ENCODE measurements at places on chromosomes 1 and 21.

GRCh38 chr1:51230501-51231078 lies 5.5 kb upstream of the RNF11 start:
- DNase-seq = no peak

GRCh38 chr1:85607126-85607920 lies 26.8 kb downstream of the CCN1 start:
- no peak for DNase-seq

DNA sequence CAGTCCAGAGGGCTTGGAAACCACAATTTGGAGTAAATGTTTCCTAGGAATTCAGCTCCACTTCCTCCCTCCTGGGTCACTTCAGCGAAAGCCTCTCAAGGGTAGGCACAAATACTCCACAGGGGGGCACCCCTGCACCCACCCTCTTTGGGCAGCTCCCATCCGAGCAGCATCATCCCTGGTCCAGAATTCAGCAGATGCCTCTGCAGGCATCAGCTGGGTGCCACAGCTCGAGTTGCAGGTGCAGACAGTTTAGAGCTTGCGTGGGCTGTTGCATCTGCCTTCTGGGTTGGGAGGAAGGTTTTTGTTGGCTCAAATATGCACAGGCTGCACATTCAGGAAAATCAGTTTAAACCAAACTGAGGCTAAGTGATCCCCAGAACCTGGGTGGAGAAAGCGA lies 25.0 kb downstream of the KANK4 start:
- DNase-seq = peak; percentile 83

DNA sequence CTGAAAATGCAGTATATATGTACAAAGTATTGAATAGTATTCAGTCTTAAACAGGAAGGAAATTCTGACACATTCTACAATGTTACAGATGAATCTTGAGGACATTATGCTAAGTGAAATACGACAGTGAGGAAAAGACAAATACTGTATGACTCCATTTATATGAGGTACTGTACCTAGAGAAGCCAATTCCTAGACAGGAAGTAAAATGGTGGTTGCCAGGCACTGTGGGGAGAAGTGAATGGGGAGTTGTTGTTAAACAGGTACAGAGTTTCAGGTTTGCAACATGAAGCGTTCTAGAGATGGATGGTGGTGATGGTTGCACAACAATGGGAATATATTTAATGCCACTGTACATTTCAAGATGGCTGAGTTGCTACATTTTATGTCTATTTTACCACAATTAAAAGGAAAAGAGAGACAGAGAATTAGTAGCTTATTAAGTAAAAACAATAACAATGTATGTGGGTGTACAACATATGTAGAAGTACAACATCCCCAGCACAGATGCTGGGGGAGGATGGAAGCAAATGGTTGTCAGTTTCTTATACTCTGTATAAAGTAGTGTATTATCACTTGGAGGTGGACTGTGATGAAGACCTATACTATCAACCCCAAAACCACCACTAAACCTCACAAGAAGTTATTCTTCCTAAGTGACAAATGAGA lies 3.9 kb upstream of the RAB4A start:
- DNase-seq = no peak

DNA sequence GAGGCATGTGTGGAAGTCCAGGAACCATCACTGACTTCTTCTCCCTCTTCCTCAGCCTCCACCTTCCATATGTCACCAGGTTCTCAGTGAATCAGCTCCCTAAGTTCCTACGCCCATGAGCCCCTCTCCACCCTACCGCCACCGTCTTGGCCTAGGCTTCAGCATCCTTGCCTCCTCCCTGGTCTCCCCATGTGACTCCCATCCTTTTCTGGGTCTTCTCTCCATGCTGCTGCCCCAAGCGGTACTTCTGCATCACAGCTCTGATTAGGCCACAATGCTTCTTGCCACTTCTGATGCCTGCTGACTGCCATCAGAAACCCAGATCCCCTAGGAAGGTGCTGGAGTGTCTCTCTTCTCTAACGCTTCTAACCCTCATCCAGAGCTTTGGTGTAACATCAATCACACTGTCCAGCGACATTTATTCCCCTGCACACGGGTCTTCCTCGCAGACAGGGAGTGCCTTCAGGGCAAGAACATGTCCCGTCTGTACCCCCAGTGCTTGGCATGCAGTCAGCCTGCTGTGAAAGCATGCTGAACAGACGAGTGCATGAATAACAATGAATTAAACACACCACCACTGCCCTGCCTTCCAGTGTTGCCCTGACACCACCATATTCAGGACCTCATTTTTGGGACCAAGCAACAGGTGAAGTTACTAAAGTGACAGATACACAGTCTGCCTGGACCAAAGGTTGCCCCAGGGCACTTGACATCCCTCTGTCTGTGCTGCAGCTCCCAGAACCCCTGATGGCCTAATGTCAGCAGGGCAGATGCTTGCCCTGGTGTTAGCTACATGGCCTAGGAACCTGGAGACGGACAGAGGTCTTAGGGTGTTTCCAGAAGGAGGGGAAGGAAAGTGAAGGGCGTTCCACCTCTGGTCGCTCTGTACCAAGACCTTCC lies 158.7 kb upstream of the EDN2 start:
- DNase-seq = no peak
